ENCODE measurements at places on chromosomes 16 and 17.
A peak's percentile ranks its signal among the peaks of the same experiment; 100 is the strongest.

DNA sequence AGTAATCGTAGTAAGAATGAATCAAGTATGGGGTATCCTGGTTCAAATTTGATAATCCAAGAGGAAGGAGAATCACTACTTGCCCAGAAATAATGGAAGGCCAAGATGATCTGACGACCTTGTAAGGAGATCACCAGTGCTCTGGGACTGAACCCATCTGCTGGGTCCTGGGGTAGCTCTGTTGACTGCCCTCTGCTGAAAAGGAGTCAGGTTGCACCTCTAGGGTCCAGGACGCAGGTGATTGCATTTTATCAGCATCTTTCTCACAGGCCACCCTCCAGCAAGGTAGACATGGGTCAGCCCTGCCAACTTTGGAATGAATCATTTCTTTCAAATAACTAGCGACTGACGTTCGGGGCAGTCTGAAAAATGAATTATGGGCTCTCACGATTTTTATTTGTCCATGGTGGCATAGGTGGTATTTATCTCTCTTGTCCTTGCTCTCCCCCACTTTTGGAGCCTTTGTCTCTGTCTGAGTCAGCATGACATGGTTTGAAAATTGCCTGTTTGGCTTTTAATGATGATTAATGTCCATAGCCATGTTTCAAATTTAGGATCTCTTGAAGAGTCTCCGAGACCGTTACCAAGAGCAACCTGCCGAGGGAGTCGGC, 163.7 kb downstream of the MSI2 start:
- no peak for DNase-seq

DNA sequence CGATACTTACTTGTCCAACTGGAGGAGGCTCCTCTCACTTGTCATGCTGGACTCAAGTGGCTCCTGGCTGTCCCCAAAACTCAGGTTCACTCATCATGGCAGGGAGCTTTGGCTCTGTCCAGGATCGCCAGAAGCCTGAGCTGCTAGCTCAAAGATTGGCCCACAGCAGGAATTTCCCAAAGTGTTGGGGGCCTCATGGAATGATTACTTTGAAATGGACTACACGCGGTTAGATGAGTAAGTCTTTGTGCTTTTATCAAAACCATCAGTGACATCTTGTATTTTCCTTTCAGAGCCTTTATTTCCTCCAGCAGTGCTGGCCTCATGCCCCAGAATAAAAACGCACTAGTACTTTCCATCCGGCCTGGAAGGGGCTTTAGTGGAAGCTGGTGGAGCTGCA, 29.2 kb upstream of the PHB1 start:
- no peak for DNase-seq

DNA sequence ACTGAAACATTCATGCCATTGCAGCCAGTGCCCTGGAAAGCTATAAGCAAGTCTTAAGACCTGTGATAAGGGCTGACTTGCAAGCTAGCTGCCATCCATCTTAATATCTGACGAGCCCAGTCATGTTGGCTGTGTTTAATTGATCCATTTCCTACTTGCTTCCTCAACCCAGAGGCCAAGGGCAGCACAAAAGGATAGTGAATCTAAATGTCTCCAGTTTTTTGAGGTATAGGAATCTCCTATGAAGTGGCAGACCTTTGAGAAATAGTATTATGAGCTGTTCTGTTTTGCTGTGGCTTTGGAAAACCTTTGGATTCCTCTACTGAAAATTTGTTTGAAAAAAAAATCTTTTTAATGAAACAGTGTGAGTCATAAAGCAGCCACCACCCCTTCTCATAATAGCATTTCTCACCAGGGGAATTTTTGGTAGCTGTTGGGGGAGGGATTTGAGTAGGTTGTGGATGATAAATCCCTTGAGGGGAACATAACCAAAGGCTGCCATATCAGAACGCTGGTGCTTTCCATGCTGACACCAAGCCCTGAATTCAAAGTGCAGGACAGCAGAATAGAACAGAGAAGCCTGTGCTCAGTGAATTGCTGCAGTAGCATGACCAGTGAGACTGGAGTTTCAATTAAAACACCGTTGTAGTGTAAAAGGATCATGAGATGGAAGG, 12.9 kb downstream of the ZNRF1 start:
- peak; percentile 75 for DNase-seq

GRCh38 chr17:63452046-63452961, 6.2 kb upstream of the CYB561 start:
- no peak for DNase-seq

DNA sequence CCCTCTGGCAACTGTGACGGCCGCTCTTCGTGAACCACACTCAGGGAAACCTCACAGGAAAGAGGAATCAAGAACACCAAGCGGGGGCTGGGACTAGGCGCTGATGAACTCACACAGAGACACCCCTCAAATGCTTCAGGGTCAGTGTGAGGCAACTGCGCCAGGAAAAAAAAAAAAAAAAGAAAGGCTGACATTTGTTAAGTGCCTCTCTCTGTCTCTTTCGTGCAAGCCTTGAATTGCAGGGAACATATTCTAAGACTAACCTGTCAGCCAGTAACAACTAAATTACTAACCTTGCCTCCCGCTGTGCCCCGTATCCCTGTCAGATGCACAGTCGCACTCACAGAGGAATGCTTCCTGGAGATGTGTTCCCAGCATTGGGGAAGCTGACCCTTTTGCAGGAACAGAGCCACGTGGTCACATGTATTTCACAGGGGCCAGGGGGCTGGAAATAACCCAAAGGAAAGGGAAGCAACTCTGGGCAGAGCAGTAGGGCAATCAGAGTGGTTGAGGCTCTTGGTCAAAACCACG, 247.8 kb downstream of the XYLT1 start:
- DNase-seq = no peak

- DNase-seq = peak; percentile 100
These were observed 4.5 kb downstream of the ABCC3 start for GRCh38 chr17:50638966-50639713.

- DNase-seq = no peak
These were observed 364.4 kb downstream of the C16orf95 start for GRCh38 chr16:86952769-86953168.

DNA sequence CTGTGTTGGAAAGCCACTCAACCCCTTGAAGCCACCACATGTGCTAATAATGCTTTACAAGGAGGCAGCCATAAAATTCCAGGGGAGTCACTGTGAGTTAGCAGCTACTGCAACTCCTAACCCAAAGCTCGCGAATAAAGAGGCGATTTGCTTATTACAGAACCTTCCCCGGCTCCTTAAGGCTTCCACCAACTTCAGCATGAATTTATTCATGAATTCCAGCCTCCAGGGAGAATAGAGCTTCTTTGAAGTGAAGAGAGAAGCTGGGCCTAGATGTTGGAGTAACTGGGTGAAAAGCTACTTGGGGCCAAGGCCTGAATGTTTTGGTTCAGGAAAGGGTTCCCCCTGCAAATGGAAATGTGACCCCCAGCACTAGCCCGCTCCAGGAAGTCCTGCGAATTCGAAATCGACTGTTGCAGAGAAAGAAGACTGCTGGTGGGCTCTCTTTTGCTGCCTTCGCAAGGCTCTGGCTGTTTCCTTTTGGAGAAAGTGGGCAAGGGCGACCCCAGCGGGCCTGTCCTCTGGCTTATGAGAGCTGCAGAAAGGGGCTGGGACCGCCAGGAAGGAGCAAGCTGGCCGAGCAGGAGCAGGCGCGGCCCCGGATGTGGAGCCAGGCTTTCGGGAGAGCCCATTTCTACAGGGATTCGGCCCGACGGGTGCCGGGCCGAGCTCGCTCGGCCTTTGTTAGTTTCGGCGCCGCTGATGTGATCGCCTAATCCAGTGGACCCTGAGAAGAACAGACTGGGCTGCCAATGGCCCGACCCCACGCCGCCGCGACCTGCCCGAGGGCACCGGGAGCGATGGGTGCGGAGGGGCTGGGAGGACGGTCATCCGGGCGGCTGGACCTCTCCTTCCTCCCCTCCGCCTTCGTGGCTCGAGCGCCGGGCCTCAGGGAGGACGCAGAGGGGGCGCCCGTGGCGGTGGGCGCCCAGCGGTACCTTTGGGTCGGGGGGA, 7.6 kb downstream of the CBX8 start:
- DNase-seq = no peak

DNA sequence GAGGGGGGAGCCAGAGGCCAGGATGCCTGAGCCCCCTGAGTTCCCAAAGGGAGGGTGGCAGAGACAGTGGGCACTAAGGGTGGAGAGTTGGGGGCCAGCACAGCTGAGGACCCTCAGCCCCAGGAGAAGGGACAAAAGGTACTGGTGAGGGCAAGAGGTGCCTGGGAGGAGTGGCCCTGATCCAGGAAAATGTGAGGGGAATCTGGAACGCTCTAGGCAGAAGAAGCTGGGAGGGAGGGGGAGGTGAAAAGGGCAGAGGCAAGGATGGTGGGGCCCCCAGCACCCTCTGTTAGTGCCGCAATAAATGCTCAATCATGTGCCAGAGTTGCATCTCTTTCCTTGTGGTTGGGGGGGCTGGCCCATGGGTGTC, 1.1 kb downstream of the TCAP start:
- no peak for DNase-seq

DNA sequence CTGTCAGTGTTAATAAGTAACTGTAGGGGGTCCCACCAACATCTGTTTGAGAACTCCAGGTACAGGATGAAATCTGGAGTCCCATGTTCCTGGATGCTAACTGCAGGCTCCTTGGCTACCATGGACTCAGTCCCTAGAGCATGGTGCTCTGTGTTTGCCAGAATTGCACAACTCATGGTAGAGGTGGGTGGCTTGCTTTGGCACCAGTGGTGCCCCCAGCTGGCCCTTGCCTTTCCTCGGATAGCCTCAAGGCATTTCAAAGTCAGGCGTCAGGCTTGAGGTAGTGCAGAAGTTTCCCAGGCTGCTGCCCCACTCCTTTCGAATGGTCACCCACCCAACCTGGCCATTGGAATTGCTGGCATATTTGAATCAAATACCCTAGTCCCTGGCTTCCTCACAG, 179.9 kb downstream of the RBFOX1 start:
- no peak for DNase-seq

- peak; percentile 51 for DNase-seq
These were observed 705 bp downstream of the FOXK2 start for GRCh38 chr17:82519971-82520903.

- no peak for DNase-seq
These were observed 262.3 kb downstream of the C16orf95 start for GRCh38 chr16:87054856-87055255.

GRCh38 chr17:19311016-19311415, 51.5 kb downstream of the B9D1 start:
- no peak for DNase-seq

GRCh38 chr16:11412175-11412904, 67.1 kb downstream of the RMI2 start:
- DNase-seq = no peak

- peak; percentile 78 for DNase-seq
These were observed 11.5 kb upstream of the HS3ST6 start for GRCh38 chr16:1929578-1930337.

DNA sequence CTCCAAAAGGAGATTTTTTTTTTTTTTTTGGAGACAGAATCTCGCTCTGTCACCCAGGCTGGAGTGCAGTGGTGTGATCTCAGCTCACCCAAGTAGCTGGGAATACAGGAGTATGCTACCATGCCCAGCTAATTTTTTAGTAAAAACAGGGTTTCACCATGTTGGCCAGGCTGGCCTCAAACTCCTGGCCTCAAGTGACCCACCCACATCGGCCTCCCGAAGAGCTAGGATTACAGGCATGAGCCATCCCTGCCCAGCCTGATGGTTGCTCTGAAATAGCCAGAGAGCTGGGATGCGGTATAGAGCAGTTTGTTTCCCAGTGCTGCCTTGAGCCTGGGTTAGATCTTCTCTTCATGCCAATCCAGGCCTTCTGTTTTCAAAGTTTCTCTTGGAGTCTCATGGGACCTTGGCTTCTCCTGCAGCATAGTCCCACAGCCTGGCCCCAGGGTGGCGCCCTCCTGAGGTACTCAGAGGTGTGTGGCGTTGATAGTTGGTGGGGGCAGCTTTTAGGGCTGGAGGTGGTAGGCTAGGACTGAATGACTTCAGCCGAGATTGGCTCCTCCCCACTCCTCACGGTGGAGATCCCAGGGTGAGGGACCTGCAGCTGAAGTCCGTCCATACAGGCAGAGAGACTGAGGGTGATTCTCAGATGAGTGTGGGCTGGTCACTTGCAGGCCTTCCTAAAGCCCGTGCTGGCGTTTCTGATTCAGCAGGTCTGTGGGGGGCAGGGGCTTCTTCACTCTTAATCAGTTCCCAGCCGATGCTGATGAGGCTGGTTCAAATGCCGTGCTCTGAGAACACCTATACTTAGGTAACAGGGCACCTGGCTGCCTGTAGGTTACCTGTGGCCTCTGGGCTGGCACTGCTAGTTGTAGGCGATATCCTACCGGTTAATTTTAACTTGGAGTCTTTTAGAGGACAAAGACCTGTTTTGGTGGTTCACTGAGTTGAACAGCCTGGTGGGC, 52.0 kb downstream of the TNFRSF13B start:
- DNase-seq = no peak

DNA sequence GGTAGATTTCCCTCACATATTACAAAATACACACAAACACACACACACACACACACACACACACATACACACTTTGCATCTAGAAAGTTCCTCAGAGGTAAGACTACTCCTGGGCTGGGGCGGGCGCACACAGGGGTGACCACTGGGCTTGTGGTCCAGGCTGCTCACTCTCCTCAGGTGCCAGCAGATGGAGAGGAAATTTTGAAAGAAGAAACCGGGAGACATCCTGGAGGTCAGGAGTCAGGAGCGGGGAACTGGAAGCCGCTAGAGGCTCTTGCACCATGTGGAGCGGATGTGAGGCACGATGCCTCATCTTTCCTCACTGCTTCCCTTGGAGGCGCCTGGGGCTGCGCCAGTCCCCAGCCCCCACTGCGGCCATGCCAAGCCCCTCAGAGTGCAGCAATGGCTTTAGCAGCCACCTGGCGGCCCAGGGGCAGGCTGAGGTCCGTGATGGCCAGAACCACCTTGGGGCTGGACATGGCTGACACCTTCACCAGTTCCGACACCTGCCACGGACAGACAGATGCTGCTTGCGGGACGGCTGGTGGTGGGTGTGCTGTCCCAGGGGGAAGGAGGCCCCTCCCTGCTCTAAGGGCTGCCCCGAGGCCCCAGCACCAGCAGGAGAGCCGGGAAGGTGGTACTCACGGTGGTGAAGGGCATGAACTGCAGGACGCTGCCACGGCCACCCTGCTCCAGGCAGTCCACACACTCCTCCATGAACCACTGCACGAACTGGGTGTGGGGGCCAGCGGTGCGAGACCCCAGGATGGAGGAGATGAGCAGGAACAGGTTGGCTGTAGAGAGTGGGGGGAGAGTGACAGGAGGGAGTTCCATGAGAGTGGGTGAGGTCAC, 4.1 kb downstream of the CSF3 start:
- no peak for DNase-seq

- DNase-seq = no peak
These were observed 46.5 kb downstream of the HNF1B start for GRCh38 chr17:37698132-37698910.

GRCh38 chr17:17315142-17315821, 12.1 kb downstream of the NT5M start:
- no peak for DNase-seq
